Astrocyte (in vitro differentiated cells and primary cell): ENCODE measurements at places on chromosomes 5 and 9. TPM values are rescaled to one million over a fixed set of nuclear protein-coding genes. Genes with fewer than 3 reads are reported as not detected.

- no peak for DNase-seq
These were observed 27.6 kb downstream of the TRPC7 start for GRCh38 chr5:136337788-136338187.

- DNase-seq, result no peak
These were observed 59.0 kb upstream of the RETREG1 start for GRCh38 chr5:16675806-16676205.

DNA sequence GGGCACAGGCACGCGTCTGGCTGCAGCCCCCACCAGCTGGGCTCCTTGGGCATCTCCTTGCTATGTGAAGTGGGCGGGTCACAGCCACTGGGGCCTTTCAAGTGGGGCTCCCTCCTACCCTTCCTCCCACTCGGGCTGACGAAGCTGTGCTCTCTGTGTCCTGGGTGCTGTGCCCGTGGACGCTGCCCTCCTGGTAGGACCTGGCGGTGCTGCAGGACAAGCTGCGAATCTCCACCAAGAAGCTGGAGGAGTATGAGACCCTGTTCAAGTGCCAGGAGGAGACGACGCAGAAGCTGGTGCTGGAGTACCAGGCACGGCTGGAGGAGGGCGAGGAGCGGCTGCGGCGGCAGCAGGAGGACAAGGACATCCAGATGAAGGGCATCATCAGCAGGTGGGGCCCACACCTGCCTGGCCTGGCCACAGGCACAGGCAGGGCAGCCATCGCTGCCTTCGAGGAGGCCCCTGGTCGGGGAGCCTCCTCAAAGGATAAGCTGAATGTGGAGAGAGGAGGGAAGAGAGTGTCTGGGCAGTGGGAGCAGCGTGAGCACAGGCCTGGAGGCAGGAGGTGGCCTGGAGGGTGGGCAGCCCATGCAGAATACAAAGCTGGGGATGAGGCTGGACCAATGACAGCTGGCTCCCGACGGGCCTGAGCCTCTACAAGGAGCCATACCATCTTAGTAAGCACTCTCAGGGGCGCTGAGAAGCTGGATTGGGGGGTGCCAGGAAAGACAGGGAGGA is 124.7 kb downstream of the DAB2IP start:
- no peak for DNase-seq

GRCh38 chr5:89613222-89613956 is 730.4 kb upstream of the MEF2C start:
- peak; percentile 22 for DNase-seq

- no peak for DNase-seq
These were observed 119.5 kb upstream of the OSMR start for GRCh38 chr5:38726279-38726678.

DNA sequence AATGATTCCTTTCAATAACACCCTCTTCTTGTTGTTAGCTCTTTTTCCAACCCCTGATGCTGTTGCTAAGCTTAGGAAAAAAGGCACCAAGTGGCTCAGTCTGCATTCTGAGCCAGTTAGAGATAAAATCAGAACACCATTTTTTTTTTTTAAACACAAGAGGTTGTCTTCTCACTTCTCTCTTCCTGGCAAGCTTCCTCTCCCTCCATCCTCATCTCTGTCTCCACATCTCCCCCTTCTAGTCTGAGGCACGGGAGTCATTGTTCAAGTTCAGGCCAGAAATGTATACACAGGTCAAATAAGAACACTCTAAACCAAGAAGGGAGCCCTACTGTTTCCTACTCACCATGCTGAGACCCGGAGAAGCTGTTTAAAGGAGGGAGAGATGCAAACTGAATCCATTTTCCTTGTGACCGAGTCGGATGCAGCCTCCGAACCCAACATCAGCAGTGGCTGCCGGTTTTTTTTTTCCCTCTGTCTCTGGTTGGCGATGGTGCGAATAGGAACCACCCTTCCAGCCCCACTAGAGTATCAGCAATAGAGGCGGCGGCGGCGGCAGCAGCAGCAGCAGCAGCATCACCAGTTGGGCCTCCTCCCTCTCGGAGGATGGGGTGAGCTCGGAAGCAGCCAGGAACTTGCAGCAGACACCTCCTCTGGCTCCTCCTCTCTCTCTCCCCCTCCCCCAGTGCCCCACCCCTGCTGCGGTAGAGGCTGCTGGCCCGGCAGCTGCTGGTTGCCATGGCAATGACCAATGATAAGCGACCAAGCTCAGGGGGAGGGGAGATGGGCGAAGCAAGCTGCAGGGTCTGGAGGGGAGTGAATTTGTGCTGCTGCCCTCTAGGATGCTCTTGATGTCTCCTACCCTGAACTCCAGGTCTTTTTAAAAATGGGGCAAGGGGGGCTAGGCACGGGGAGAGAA is at the start of gene JAKMIP2:
TSS of gene JAKMIP2 (minus strand) at position 619 of the 919 bp plus-strand sequence. CDS start 110,922 bp downstream, outside the sequence.
- DNase-seq, result peak; percentile 90

DNA sequence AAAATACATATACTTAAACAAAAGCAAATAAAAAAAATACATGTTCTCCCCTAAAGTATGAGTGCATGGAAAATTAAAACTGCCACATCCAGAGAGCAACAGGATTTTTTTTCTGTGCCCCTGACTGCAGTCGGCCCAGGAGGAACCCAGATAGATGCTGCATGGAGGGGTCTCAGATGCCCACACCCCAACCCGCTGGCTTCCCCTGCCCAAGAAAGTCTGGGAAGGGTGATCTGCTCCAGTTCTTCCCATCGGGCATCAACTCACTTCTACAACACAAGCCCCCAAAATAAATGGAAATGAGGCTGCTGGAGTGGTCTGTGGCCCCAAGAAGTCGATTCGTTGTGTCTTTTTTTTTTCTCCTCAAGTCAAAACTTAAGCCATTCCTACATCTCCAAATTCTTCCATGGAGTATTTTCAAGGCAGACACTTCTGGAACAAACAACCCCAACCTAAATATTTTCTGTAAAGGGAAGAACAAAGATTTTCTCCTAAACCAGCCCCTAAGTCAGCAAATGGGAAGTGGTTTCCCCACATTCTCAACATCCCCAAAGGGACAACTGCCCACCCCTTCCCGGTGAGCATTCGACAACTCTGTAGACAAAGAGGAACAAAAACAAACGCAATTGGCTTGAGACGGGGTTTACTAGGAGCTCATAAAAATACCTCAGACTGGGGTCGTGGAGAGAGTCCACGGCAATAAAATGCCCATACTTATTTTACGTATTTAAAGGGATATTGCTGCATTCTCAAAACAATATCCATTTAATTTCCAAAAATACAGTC is 46.7 kb downstream of the ROR2 start:
- no peak for DNase-seq

- no peak for DNase-seq
These were observed 39.6 kb upstream of the CEP72 start for GRCh38 chr5:572398-573019.

DNA sequence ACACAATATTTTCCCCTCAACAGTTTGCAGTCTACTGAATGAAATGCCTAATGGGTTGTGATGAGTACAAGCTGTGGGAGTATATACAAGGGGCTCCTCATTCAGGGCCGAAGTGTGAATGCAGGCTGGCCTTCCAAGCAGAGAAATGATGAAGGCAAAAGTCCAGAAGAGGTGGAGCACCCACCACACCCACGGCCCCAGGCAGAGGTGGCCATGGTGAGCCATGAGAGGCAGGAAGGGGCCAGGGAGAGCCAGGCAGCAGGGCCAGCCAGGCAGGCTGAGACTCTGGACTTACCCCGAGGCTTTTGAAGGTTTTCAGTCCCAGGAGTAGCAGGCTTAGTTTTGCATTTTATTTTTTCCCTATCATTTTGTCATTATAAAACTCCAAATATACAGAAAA is 218.1 kb downstream of the AUH start:
- no peak for DNase-seq

DNA sequence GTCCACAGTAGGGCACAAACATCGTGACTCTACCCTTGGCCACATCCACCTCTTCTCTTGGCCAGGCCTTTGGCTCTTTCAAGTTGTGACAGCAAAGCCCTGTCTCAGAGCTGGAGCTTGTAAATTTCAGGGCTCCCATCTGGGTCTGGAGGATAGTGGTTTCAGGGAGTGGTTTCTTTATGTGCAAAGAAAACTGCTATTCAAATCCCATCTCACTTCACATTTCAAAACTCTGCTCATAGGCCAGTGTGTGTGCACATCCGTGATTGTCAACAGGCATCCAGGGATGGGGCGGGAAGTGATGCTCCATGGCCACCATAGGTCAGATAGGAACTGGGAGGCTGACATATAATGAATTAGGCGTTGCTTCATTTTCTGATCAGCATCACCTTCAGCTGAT is 107.8 kb upstream of the IL12B start:
- DNase-seq, result no peak

DNA sequence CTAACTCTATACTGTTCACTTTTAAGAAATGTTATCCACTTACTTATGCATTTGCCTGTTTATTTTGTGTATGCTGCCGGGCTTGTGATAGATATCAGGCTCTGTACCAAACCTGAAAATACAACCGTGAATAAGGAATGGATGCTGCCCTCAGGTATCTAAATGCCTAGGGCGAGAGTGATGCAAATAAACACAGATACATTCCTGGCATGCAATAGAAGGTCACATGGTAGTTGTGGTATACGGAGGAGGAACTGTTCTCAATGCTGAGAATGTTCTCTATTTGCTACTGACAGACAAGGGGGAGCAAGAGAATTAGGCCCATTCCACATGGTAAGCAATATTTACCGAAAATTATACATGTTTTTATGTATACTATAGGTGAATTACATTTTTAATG is 227.8 kb downstream of the ICE1 start:
- no peak for DNase-seq

DNA sequence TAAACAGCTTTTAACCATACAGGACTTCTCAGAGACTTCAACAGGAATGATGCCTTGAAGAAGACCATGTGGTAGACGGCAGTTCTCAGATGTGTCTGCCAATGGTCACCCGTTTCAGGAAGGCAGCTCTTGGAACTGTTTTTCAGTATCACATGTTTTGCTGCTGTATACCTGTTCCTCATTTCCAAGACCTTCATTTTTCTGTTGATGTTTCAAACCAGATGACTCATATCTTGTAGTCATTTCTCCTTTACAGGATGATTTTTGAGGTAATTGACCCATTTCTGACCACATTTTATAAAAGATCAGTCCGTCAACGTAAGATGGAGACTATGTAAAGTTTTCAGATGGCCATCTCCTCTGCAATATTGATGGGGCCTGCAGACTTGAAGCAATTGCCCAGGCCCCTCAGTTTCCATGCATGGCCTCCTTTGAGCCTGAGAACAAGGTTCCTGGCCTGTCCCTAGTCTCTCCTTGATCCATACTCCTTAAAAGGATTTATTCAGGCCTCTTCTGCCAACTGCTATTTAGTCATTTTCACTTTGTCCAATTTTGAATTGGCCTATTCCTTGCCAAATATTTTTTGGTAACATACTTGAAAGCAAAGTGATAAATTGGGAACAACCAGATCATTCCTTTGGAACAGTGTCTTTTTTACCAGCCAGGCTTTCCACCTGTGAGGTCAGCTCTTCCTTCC is 128.6 kb downstream of the PDZD2 start:
- no peak for DNase-seq

GRCh38 chr9:75960551-75960950 is 70.1 kb downstream of the PCSK5 start:
- DNase-seq, result no peak

- DNase-seq, result no peak
These were observed 7.2 kb downstream of the NRG2 start for GRCh38 chr5:140035881-140036280.

DNA sequence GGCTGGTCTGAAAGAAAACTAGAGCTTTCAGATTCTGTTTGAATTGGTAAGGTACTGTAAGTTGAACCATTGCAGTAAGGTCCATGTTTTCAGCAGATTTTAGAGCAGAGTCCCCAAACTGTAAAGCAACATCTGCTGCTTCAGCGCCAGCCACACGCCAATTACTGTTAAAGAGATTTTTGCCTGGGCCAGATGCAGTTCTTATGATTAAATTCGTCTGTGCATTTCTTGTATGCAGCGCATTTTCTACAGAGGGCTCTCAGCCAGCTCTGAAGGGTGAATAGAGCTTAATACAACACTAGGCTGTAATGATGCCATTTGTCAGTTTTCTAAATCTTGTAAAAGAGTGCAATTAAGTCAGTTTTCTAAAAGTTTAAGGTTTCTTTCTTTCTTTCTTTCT is 246.3 kb downstream of the COX7C start:
- no peak for DNase-seq

GRCh38 chr5:35618781-35619180 is 1.1 kb downstream of the SPEF2 start:
- DNase-seq, result no peak

DNA sequence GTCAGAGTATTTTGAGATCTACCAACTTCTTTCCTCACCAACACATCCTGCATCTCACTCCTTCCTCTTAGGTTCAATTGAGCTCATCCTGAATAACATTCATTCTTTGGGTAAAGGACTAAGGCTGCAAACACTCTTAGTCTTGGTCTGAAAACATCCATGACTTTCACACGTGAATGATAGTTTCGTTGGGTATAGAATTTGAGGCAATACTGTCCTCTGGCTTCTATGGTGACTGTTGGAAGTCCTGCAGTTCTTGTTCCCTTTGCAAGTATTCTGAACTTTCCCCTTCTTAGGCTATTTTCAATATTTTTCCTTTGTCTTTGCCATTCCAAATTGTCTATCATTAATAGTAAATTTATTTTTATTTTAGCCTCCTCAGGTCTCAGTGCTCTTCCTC is 185.4 kb downstream of the ROR2 start:
- DNase-seq, result no peak

DNA sequence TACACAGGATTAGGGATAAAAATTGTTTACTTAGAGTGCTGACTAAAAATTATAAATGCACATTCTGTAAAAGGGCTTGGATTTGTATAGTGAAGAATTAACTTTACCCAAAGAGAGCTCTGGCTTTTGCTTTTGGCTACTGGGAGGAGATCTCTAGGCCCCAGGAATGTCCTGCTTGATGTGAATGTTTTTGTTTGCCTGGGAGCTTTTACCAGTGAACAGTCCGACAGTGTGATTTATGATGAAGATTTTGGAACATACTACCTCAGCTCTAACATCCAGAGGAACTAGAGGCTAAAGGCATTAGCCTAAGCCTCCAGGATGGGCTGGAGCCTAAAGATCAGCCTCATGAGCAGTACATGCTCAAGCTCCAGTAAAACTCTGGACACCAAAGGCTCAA is 103.7 kb upstream of the RFX3 start:
- no peak for DNase-seq

- DNase-seq, result no peak
These were observed 80.0 kb upstream of the LRRTM2 start for GRCh38 chr5:138955013-138955660.

- no peak for DNase-seq
These were observed 21.0 kb downstream of the ANKRD33B start for GRCh38 chr5:10584714-10585517.

- DNase-seq, result no peak
These were observed 48.7 kb downstream of the FBXW11 start for GRCh38 chr5:171957591-171958251.

The CCL19 gene
- total RNA-seq, result not detected in 2 replicates

The ZNF484 gene
- 9.8 and 10.6 TPM in 2 replicates for total RNA-seq

The ANKRD31 gene
- total RNA-seq, result 0.07 and 0.14 TPM in 2 replicates

The DIRAS2 gene
- 0.24 and 0.27 TPM in 2 replicates for total RNA-seq

The ZDHHC11B gene
- 0.23 and 0.29 TPM in 2 replicates for total RNA-seq

The TAF11L4 gene
- not detected in 2 replicates for total RNA-seq
